SIG-M5 (cell line): ENCODE measurements at places on chromosomes 16 and 17.

GRCh38 chr17:44599298-44600175 is 42.3 kb downstream of the FZD2 start:
- no peak for DNase-seq

- peak; percentile 86 for DNase-seq
These were observed 25.3 kb downstream of the CMIP start for GRCh38 chr16:81469710-81470535.

DNA sequence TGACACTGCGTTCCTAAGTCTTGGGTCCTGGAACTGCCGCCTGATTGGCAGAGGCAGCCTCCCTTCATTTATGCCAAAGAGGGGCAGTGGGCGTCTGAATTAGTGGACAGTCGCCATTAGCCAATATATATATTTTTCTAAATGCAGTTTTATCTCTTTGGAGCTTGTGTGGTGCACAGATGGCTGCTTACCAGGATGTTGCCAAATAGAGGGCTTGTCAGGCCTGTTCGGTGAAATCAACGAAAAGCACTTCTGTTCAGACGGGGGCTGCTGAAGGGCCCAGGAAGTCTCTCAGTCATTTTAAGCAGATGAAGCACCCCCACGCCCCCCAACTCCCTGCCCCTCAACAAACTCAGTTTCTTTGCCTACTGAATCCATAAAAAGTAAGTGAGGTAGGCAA is 66.0 kb downstream of the RAP1GAP2 start:
- DNase-seq: no peak

- DNase-seq: no peak
These were observed 6.7 kb upstream of the KSR1 start for GRCh38 chr17:27449541-27449940.

DNA sequence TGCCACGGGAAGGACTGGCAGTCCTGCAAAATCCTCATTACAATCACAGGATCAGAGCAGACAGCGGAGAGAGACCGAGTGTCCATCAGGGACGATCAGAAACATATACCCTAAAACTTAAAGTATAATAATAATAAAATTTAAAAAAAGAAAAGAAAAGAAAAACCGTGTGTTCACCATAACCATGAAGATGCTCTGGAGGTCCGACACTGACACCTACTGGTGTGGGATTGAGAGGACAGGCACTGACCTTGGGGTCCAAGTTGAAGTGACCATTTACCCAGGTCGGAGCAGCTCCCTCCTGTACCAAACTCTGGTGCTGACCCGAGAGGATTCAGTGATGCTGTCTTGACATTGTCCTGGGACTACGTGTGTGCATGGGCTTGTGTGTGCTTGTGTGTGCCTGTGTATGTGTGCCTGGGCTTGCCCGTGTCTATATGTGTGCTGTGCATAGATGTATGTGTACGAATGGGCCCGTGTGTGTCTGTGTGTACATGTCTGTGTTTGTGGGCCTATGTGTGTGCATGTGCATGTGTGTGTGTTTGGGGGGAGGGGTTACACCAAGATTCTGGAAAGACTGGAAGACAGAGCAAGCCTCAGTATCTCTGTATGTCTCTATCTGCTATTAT is 10.0 kb upstream of the CD300LD start:
- DNase-seq: no peak

DNA sequence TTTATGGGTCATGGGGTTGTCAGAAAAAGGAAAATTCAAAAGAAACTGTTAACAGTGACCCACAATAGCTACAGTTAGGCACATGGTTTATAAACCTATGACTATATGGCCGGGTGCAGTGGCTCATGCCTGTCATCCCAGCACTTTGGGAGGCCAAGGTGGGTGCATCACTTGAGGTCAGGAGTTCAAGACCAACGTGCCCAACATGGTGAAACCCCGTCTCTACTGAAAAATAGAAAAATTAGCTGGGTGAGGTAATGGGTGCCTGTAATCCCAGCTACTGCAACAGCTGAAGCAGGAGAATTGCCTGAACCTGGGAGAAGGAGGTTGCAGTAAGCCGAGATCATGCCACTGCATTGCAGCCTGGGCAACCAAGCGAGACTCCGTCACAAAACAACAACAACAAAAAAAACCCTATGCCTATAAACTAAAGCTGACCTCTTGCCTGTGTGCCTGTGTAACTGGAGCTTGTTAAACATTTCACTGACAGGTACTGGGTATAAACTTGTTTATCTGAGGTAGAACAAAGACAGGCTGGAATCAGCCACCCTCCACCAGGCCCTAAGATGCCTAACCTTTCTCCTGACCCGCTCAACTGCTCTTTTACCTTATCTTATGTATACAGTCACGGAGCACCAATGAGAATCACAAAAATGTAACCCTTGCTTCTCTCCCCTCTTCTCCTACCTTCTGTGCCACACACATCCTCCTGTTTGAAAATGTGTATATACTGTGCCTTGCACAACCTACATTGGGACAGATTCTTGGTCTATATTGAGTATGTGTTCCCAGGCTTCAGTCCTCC is 62.9 kb upstream of the ATF7IP2 start:
- no peak for DNase-seq

DNA sequence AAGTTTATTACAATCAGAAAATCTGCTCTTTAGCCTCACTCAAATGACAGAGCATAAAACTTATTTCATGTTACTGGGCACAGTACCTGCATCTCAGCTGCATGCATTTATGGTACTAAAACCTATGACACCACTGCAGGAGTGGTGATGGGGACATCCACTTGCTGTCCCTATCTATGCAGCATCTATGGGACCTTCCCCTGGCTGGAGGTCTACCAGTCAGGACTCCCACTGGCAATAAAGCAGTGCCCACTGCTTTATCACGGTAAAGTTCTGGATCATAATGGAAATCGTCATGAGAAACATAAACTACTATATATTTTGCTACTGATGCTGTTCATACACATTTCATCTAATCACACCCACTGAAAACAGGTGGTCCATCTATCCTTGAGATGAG is 26.2 kb downstream of the NSMCE1 start:
- no peak for DNase-seq

- DNase-seq: no peak
These were observed 8.5 kb downstream of the CHTF8 start for GRCh38 chr16:69123910-69124309.

GRCh38 chr16:20956319-20956718 is 55.7 kb downstream of the LYRM1 start:
- DNase-seq: no peak

DNA sequence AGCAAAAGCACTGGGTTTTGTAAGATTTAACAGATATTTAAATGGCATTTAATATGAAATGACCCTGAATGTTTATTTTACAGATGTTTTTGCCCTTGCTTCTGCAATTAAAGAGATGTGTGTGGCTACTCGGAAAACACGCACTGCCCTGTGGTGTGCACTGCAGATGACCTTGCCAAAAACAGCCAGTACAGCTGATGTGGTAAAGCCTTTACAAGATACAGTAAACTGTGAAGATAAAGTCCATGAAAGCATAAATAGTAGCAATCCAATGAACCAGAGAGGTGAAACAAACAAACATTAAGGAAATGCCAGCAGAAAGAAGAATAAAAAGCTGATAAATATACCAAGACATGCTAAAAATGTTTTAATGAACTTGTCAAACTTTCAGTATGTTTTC is 15.7 kb downstream of the CCDC43 start:
- no peak for DNase-seq

DNA sequence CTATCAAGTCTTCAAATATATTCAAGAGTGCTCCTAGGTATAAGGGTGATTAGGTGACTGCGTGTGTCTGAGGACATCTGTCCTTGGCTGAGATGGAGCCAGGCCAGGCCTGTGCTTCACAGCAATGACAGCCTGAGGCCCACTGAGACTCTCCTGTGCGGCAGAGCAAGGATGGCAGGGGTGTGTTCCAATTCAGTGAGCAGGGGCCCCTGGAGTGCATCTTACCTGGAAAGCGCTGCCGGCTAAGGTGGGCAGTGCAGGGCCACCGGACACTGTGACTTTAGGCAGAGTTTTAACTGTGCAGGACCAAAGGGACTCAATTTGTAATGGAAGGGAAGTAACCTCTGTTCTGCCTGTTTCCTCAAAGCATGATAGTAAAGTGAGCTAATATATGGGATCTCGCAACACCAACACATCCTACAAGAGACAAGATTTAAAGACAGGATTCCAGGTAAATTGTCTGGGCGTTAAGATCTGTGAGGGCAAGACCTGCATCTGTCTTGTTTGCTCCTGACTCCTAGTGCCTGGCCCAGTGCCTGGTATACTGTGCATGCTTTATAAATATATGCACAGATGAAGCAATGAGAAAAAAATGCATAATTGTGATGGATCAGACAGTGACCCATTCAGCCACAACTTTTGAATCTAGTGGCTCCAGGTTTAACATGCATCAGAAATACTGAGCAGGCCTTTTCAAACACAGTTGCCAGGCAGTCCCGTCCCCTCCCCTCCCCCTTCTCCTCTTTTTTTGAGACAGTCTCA is 86.7 kb downstream of the MRC2 start:
- no peak for DNase-seq

GRCh38 chr17:42848093-42848492 is 2.9 kb upstream of the AOC3 start:
- no peak for DNase-seq

- DNase-seq: no peak
These were observed 36.5 kb upstream of the EFCAB3 start for GRCh38 chr17:62343764-62344270.

DNA sequence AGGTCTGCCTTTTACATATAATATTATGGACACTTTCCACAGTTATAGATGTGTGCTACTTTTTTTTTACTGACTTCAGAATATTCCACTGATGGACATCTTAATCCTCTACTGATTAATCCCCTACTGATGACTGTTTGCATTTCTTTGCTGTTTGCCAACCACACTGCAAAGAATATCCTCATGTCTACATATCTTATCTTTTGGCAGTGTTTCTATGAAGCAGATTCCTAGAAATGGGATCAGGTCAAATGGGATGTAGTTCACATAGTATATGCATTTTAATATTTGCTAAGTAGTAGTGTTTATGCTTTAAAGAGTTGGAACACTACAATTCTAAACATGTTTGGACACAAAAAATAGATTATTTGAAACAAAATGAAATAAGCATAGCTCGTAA is 3.2 kb downstream of the CCL3 start:
- DNase-seq: no peak

DNA sequence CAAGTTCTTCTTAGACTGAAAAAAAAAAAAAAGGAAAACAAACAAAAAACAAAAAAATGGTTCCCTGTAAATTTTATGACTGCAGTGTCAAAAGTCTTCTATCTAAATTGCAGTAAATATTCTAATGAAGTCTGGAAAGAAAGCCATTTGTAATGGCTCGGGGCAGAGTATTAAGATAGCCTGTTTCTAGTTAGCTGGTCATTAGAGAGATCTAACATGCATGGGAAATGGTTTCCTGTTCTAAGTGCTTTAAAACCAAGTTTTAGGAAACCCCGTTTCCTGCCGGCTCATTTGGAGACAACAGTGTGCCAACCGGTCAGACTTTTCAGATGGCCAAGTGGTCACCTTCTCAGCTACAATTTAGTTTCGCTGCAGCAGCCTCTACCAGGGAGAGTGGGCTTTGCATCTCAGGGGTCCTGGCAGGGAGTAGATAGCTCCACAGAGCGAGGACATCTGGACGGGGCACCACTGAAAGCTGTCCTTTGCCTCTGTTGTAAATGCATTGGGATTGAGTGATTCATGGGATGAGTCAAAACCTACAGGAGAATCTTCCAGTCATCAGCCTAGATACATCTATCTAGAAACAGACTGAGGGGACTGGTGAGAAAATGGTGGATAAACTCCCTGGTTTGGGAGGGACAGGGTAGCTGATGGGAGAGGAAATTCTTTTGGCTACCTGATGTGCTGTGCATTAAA is 473.2 kb upstream of the SALL1 start:
- DNase-seq: no peak

DNA sequence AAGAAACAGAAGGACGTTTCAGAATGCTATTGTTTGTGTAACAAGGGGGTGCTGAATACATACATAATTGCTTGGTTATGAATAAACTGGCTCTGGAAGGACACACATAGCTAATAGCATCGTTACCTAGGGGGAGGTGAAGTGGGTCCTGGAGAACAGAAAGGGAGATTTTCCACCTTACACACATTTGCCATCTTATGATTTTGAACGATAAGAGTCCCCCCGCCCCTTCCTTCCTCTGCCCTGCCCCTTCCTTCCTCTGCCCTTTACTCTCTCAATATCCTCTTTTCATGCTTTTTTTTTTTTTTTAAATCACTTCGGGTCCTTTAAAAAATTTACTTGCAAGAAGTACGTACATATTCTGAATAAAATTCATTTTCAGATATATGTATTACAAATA is 902 bp upstream of the DHRS7B start:
- DNase-seq: no peak

GRCh38 chr16:19817875-19818274 is 66.8 kb downstream of the GPRC5B start:
- DNase-seq: no peak
